ENCODE measurements at places on chromosomes 6 and 20.
A peak's percentile ranks its signal among the peaks of the same experiment; 100 is the strongest.

DNA sequence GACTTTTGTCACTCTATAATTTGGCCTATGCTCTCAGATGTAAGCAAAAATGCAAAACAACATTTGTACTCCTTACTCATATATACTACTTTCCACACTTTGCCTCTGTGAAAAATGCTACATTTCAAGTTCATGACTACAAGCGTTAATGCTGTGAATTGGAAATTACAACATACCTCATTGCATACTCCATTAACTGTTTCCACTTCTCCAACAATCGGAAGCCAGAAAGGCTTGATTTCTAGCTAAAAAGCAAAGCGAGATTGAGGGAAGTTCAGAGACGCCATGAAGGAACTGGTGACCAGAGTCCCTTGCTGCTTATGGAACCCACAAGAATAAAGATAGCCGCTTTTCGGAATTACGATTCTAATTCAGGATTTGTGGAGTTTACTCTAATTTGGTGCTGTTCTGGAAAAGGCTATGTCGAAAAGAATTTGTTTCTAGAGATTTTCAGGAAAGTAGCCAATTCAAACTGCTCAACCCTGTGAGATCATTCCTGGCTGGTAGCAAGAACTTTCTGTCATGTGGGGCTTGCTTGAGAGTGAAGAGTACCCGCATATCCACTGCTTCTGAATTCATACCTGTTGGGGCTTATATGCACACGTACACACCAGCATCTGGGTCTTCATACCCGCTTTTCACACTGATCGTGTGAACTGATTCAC is 98.0 kb upstream of the CITED2 start:
- no peak for DNase-seq

GRCh38 chr20:60365064-60365666 is 406.9 kb downstream of the CDH26 start:
- peak; percentile 33 for DNase-seq

- DNase-seq = no peak
Measured at GRCh38 chr20:18978311-18978710, 164.7 kb downstream of the SCP2D1 start.

DNA sequence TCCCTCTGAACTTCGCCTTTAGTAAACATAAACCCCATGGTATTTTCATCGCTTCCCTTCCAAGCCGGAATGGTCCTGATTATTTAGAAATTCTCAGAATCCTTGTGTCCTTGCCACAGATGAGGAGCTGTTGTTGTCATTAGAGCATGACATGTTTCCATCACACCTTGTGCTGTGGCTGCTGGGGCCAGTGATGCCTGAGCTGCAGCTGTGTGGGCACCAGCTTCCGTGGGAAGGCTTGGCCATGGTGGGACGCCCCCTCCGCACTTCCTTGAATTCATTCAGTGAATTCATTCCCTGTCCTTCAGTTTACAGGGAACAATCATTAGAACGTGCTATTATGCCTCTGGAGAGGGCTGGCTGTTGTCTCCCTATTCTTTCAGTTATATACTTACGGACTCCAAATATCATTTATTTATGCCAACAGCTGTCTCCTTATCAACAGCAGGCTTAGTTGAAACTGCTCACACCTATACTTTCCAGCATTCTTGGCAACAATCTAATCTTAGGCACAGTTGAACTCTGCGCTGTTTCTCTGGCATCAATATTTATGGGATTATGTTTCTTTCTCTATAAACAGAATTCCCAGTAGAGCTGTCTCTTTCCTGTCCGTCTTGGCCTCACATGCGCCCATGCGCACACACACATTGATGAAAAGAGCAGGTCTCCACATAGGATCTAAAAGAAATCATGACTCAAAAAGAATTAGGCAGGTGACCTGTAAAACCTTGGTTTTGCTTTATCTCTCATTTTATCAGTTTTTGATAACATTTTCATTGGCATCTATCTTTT is 9.0 kb downstream of the ADGRF1 start:
- DNase-seq = peak; percentile 35

DNA sequence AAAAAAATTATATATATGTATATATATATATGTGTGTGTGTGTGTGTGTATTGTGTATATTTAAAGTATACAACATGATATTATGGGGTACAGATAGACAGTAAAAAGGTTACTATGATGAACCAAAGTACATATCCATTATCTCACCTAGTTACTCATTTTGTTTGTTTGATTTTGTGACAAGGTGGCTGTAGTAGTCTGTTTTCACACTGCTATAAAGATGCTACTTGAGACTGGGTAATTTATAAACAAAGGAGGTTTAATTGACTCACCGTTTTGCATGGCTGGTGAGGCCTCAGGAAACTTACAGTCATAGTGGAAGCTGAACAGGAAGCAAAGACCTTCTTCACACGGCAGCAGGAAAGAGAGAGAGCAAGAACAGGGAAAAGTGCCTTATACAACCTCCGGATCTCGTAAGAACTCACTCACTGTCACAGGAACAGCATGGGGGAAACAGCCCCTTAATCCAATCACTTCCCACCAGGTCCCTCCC is 30.2 kb upstream of the DACT2 start:
- DNase-seq = no peak

GRCh38 chr6:70110126-70111022 is 192.5 kb downstream of the COL9A1 start:
- DNase-seq = no peak

- DNase-seq = no peak
Measured at GRCh38 chr20:37932074-37932473, 29.1 kb downstream of the VSTM2L start.

GRCh38 chr6:15423286-15423993 is 177.6 kb downstream of the JARID2 start:
- no peak for DNase-seq

- no peak for DNase-seq
Measured at GRCh38 chr20:47183367-47183766, 173.1 kb downstream of the ZMYND8 start.

GRCh38 chr6:128070406-128070805 is 169.5 kb upstream of the THEMIS start:
- no peak for DNase-seq

GRCh38 chr20:44805335-44805978 is 4.9 kb downstream of the RIMS4 start:
- no peak for DNase-seq

DNA sequence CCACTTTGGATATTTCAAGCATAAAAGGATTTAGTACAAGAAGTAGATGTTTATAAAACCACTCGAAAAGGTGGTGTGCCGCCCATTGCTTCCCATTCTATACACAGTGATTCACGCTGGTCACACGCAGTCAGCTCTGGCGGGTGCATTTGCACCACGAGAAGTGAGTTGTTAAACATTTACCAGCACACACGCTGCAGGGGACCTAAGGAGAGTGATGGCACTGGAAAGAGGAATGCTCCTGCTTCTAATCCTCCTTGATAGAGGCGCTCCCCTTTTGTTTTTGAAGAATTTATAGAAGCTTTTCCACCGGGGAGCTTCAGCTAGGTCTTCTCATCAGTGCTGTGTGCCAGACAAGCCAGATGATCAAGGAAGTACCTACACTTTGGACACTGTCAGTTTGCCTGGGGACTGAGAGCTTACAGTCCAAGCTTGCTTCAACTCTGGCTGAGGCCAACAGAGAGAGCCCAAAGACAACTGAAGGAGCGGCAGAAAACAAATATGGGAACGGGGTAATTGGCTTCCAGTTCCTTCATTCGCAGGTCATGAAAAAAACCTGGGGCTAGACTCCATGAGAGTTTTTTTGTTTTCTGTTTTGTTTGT is 31.2 kb downstream of the MUC22 start:
- no peak for DNase-seq

DNA sequence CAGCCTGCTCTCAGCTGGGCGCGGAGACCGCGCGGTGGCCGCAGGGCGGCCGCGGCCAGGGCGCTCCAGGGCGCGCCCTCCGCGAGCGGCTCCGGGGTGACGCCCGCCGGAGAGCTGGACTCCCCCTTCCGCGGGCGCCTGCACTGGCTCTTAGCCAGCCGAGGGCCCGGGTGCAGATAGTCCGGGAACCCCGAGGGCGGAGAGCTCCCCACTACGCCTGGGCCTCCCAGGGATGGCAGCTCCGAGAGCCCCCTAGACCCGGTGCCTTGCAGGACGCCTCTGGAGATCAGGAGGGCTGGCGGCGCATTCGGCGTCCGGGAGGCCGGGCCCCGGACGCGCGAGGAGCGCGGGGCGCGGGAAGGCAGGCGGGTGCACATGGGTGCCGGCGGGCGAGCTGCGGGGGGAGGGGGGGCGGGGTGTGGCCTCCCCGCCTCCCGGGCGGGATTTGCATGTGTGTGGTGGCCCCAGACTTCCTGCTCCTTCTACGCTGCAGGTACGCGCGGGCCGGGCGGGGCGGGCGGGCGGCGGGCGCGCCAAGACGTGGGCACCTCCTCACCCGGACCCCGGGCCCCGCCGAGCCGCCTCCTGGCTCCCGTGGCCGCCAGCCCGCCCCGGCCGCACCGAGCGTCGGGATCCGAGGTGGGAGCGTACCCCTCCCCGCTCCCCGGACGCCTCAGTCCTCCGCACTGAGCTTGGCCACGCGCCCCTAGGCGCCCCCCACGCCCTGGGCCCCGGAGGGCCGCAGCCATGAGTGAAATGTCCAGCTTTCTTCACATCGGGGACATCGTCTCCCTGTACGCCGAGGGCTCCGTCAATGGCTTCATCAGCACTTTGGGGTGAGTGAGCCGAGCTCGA is at the start of gene ITPR3:
Gene ITPR3 (plus strand): TSS at position 467 of the 855 bp plus-strand sequence. CDS start 281 bp downstream, at position 748.
- peak; percentile 67 for DNase-seq

GRCh38 chr6:35914536-35914935 is 6.4 kb downstream of the SRPK1 start:
- DNase-seq = no peak

DNA sequence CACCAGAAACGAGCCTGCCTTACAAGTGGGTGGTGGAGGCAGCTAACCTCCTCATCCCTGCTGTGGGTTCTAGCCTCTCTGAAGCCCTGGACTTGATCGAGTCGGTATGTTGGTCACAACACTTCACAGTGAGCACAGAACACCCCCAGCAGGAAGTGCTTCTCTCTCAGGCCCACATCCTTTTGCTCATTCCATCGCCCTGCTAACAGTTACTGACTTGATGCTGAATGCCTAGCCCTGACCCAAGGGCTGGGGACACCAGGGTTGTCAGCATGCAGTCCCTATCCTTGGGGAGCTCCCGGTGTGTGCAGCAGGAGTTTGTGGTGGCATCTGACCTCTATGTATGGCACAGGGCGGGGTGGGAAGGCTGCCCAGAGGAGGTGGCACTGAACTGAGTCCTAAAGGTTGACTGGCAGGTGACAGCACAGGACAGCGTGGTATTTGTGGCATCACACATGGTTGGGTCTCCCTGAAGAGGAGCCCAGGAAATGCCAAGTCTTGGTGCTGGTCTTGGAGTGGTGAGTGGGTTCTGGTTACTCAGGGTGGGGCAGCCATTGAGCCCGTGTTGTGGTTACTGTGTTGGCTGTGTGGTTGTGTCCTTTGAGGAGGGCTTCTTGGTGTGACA is 26.7 kb downstream of the GTSF1L start:
- no peak for DNase-seq

- DNase-seq = no peak
Measured at GRCh38 chr6:129096651-129097290, 213.8 kb downstream of the LAMA2 start.

GRCh38 chr20:5949943-5950270 is 426 bp downstream of the TRMT6 start:
- DNase-seq = no peak

DNA sequence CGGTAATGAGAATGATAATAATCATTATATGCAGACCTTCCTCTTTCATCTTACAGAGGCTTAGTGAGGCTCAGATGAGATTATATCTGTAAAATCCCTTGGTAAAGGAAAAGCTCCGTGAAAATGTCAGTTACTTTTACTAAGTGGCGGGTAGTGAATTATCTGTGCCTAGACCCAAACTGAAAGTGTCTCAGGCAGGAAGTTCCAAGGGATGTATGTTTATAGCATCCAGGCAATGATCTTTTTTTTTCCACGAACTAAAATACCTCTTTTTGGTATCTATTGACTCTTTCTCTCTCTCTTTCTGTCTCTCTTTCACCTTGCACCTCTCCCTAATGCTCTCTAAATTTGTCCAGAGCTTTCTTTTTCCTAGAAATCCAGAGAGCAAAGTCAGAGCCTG is 5.0 kb downstream of the TCF21 start:
- no peak for DNase-seq

DNA sequence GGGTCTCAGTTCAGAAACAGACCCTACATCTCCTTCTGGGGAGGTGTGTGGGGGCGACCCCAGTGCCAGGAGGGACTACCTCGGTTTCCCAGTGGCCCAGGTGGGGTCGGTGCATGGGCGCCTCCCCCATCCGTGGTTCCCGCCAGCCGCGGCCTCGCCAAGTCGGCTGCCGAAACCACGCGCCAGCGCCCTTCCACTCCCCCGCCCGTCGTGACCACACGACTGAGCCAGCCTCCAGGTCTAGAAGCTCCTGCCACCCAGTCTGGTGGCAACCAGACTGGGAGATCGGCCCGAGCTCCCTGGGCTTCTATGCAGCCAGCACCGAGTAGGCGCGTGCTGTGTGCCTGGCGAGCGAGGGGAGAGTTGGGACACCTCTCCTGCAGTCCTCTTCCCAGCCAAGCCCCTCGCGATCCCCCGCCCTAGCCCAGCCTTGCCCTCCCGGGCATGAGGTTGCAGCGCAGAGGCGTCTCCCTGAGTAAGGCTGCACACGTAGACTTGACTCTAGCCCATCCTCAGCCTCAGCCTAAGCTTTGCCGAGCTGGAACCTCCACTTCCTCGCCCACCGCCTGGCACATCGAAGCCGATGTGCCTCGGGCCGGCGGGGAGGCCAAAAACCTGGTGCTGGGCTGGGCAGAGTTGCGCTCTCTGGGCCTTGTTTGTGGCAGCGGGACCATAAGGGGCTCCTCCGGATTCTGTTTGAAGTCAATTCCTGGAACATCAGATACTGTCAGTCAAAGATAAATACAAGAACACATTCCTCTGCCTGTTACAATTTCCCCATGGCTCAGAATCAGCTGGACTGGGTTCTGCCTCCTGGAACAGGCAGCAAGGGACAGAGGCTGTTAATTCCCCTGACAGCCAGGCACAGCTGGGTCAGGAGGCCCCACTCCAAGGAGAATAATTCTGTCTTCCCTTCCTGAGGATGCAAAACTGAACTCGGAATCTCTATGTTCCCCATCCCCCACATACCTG is 1.5 kb upstream of the CPNE5 start:
- DNase-seq = peak; percentile 71

DNA sequence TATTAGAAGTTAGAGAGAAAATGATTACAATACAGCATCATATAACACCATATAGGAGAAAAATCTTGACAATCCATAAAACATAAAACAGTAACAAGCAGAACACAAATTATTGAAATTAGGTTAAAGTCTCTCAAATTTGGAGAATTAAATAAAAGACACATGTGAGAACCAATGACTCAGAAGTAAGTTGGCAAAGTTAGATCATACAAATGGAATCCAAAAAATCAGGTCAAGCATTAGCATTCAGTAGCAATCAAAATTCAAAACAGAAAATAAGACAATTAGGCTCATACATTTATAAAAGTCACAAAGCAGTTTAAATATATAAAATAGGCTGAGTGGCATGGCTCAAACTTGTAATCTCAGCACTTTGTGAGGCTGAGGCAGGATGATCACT is 775.6 kb downstream of the PHF3 start:
- DNase-seq = no peak

GRCh38 chr20:63934271-63935068 is 21.7 kb downstream of the UCKL1 start:
- DNase-seq = peak; percentile 7

- no peak for DNase-seq
Measured at GRCh38 chr6:82570083-82570482, 206.5 kb downstream of the TPBG start.
